ENCODE measurements at places on chromosomes 6 and 20.

DNA sequence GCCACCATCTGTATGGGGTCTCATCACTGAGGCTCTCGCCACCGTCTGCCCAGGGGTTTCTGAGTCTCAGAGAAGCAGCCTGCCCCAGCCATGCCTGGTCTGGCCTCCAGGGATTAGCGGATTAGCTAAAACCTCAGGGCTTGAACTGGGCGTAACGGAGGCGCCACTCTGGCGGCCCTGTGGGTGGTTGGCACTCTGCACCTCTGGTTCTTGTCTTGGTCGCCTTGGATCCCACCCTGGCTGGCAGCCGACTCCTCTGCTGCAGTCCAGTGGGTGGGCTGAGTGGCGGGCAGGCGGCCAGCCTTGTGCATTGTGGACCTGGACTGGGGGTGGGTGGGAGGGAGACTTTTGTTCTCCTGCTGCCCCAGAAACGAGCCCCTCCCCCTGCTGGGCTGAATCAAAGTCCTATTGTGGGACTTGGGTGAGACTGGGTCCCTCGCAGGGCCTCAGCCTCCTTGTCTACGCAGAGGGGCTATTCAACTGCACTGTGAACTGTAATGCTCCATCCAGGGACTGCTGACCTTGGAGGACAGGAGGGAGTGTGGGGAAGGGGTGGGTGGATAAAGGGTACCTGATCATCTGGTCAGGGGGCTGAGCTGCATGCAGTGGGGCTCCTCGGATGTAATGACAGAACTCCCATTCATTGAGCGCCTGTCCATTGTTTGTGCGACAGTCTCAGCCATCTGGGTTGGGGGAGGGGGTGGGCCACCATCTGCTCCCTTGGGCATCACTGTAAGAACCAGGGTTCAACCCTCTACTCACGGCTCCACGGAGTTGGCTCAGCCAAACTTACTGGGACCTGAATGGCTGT, 23.9 kb downstream of the SUN5 start:
- no peak for DNase-seq

- peak; percentile 85 for DNase-seq
Measured at GRCh38 chr20:64255361-64256281, at the start of gene PCMTD2. TSS of gene PCMTD2 (plus strand) at chr20:64255748. CDS start at chr20:64259966, 4,218 bp downstream.

DNA sequence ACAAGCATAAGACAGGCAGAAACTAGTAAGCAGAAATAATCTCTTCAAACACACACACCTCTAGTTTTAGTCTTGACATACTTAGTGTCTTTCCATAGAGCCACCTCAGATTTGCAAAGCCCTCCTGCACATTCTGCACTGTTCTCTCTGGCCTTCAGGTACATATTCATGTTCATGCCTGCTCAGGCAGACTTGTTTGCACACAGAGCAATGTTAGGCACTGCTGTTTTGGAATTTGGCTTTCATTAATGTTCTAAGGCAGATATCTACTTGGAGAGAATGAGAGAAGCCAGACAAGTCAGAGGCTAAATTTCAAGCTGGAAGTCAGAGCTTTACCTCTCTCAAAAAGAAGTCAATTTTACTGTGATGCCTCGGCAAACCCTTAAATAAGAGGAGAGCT, 21.3 kb upstream of the DST start:
- DNase-seq: peak; percentile 84

- no peak for DNase-seq
Measured at GRCh38 chr6:110449541-110449895, 26.9 kb downstream of the SLC22A16 start.

DNA sequence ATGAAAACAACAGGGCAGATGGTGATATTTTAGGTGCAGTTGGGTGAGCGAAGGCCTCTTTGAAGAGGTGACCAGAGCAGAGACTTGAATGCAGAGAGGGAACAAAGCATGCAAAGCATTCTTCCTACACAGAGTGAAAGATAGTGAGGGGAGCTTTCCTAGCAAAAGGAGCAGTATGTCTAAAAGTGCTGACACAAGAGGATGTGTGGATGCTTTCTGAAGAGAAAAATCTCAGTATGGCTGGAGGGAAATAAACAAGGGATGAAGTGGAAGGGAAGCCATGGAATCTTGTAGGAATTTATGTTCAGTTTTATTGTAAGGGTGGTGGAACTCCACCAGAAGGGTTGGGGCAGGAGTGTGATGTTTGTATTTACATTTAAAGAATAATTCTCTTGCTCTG, 128.6 kb downstream of the F13A1 start:
- DNase-seq: no peak

- peak; percentile 58 for DNase-seq
Measured at GRCh38 chr20:58930496-58930895, 50.6 kb upstream of the NELFCD start.

DNA sequence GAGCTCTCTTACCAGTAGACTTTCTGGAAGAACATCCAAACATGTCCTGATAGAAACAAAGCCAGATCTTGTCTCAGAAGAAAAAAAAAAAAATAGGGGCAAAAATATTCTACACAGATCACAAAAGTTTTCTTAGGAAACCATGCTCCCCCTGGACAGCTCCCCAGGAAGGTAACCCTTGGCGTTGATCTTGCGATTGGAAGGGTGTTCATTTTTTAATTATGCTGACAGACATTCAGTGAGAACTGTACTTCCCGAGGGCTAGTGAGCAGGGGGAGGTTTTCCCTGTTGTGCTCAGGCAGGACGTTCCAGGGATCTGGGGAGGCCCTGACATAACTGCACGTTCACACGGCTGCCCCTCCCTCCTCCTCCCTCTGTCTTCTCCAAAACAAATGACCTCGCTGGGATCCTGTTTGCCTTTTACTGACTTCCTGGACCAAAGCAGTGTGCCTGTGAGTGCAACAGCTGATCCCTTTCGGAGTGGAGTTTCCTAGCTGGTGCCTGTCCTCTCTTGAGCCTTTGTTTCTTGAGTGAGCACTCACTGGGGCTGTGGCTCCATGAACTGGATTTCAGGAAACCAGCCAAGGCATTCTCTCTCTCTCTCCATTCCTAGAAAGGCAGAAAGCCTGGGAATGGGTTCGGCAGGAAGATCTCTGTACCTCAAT, 46.7 kb downstream of the MARCKS start:
- peak; percentile 7 for DNase-seq

DNA sequence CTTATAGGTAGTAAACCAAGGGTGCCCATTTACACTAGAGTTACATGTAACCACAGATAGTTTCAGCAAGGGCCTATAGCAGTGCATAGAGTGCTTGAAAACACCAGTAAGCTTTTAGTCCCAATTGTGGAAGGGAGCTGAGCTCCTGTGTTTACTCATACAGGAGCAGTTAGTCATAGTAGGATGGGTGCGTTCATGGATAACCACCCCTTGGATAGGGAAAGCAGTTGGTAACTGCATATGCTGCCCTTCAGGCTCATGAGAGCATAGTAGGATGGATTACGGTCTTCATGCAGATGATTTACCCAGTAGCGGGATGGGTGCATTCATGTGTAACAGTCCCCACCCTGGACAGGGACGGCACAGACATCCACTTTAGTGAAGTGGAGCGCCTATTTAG, 45.1 kb downstream of the OR2B6 start:
- DNase-seq: peak; percentile 51

GRCh38 chr6:119463081-119463626, 113.6 kb upstream of the MAN1A1 start:
- no peak for DNase-seq

DNA sequence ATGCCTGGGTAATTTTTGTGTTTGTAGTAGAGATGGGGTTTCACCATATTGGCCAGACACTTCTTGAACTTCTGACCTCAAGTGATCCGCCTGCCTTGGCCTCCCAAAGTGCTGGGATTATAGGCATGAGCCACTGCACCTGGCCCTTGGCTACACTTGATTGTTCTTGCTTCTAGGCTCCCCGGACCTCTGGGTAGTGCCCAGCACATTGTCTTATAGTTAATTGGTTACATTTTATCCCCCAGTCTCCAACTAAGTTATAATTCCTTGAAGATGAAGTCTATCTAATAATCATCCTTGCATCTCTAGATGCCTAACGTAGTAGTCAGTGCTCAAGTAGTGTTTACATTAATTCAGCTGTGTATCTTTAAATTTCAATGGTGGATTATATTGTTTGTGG, 11.8 kb downstream of the SMPDL3A start:
- DNase-seq: no peak

DNA sequence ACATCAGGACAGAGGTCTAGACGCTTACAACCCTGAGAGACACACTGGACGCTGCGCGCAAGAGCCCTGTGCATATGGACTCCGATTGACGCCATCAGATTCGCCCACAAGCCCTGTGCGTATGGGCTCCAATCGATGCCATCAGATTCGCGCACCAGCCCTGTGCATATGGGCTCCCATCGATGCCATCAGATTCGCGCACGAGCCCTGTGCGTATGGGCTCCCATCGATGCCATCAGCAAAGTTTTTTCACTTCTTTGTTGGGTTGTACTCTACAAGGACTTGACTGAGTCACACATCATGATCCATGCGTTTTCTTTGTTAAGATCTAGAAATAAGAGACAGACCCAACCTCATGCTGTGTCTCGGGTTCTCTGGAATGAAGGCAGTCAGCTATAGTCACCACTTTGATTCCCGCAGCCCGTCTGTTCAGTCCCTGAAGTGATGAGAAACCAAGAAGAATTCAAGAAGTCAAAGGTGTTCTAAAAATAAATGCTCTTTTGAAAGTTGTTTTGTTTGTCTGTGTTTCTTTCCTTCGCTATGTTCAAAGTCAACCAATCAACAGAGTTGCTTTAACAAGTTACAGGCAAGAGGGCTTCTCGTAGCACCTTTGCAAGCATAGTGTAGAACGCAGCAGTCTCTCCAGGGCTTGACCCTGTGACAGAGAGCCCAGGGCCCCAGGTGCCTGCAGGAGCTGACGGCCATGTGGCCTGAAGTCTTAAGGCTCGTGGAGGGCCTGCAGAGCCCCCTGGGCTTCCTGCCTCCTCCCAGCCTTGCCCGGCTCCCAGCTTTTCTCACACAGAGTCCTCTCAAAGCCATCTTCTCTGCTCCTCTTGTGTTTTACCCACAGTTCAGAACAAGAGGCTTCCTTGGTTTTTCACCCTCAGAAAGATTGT, 7.9 kb downstream of the RPS6KA2 start:
- DNase-seq: no peak

- DNase-seq: peak; percentile 90
Measured at GRCh38 chr6:4466769-4467480, 309.3 kb upstream of the CDYL start.

- peak; percentile 89 for DNase-seq
Measured at GRCh38 chr6:168609026-168609685, 168.2 kb downstream of the SMOC2 start.

DNA sequence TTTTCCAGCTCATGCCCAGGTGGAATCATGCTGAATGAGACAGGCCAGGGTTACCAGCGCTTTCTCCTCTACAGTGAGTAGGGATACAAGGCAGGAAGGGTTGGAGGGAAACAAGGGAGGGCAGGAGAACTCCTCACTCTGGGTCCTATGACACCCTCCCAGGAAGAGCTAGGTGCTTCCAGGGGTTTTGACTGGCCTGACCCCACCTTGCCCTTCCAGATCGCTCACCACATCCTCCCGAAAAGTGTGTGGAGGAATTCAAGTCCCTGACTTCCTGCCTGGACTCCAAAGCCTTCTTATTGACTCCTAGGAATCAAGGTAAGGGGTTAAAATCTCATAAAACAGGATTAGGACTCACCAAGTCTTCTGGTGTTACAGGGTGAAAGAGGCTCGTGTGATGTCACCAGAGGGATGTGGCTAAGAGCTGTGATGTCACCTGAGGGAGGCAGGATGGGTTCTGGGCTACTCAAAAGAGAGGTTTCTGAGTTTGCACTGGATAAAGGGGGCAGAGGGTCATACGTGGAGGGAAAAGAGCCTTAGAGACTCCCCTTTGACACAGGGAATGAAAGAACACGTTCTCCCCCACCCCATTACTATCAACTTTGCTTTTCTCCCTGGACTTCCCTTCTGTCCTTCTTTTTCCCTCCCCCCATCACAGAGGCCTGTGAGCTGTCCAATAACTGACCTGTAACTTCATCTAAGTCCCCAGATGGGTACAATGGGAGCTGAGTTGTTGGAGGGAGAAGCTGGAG, 1.9 kb downstream of the APOM start:
- no peak for DNase-seq

GRCh38 chr6:12241493-12242175, 48.5 kb upstream of the EDN1 start:
- peak; percentile 72 for DNase-seq

DNA sequence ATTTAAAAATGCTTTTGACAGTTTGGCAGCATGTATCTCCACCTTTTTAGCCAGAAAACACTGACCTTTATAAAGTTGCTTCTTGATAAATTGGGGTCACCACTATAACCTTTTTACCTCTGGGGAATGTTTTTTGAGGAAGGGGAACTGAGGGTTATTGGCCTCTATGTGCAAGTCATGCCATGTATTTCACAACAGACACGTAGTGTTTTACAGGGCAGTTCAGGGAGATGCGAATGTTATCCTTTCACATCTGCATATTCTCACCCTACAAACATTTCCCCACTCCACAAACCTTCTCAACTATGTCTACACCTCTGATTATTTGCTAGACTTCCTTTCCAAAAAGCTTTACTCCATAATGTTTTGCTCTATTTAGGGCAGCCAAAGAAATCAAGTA, 17.0 kb upstream of the SLA2 start:
- DNase-seq: no peak

DNA sequence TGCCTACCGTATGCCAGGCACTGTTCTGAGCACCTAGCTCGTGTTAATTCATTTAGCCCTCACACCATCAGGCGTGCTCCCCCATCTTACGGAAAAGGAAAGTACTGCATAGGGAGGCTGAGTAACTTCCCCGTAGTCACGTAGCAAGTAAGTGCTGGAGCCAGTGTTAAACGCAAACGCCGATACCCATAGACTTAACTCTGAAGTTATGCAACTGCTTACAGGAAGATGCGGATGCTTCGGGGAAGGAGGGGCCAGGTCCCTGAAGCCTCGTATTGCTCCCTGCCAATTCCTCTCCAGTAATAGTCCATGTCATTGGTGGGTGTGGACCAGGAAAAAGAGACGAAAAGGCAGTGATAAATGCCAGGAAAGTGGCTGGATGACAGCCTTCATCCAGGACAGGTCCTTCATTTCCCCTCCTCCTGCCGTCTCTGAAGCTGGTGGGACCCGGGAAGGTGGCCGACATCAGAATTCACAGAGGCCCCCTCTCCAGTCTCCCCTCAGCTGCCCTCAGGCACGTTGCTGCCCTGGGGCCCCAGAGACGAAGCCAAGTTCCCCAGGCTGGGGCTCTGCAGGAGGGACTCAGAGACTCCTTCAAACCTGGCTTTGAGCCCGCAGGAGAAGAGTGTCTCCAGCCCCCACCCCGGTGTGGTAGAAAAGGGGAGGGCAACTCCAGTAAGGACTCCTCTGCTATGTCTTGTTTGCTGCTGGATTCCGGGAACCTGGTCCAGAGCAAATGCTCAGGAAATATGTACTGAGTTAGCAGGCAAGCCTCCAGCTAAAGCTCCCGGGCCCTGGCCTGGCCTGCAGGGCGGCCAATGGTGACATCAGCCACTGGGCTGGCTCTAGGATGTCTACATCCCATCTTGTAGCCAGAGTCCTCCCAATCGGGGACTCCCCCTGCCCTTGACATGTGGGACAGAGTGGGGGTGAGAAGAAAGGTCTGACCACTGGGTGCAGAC, 37.8 kb downstream of the RAB44 start:
- DNase-seq: peak; percentile 85

GRCh38 chr6:149061930-149062329, 255.6 kb upstream of the TAB2 start:
- no peak for DNase-seq

Measured in epithelial cell of esophagus (primary cell).